ENCODE measurements at places on chromosomes 2 and 18.

GRCh38 chr2:241618829-241619228, 18.1 kb downstream of the THAP4 start:
- DNase-seq, result no peak

DNA sequence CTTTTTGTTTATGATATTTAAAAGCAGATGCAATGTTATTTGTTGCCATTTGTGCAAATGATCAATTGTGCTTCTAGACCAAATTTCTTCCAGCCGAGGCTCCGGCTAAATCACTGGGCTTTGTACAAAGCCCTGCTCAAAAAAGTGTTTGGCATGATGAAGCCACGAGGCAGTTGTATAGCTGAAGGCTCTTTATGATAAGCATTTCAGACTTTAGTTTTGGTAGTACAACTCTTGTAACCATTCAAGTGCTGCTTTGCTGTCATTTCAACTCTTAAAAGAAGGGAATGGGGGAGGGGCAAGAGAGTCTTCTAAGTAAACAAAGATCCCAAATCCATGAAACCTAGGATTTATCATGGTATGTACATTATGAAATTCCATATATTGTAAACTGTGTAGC, 3.3 kb upstream of the ZNF532 start:
- no peak for DNase-seq

DNA sequence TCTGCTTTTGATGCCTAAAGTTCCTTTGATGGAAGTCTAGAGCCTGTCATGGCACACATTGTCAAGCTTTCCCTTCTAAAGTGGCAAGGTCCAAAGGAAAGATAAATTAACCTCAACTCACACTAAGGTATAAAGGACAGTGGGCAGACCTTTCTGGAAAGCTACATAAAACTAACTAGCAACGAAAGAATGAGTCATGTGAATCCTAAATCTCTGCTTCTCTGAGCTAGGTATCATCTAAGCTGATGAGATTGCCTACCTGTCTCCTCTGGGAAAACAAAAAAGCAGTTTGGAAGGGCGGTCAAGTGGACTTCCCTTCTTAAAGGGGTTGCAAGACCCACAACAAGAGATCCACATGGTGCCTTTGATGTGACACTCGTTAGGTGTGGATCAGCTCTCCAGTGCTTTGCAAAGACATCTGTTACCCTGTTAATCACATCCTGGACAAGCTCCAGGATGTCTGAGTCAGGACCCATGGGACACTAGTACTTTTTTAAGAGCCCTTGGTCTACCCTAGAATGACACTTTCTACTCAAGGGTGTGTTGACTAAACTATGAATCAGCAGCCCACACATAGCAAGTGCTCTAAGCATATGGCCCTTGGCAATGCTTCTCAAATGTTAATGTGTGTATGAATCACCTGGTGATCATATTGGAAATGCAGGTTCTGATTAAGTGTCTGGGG, 173.5 kb downstream of the ALK start:
- DNase-seq, result peak; percentile 96

DNA sequence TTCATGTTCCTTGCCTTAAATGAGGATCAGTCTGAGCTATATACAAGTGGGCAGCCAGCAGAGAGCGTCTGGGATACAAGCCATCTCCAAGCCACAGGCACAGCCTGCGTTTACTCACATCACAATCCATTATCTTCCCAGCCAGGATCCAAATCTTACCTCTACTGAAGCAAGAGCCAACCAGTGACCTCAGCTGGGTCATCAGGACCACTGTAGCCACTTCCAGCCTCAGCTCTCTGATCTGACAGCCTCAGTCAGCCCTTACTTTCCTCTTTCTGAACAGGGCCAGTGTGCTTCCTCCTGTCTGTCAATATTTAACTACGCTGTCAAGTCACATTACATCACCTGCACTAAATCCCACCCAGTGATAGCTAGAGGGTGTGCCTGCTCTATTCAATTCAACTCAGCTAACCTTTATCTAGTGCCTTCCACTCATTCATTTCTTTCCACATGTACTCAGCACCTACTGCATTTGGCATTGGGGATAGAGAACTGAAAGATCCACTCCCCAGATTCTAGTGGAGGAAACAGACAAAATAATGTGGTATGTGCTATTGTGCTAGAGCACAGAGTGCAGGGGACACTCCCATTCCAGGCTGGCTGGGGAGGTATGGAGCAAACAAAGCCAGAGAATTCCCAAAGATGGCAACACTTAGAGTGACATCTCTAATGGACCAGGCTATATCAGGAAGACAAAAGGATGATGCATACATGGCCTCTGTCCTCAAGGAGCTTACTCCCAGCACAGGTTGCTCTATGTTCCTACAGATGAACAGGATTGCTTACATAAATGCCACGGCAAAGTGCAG, 146.5 kb downstream of the NCKAP5 start:
- no peak for DNase-seq

- peak; percentile 51 for DNase-seq
These were observed 124.2 kb upstream of the CCDC68 start for GRCh38 chr18:55083461-55083860.

GRCh38 chr2:126852361-126852760, 46.3 kb upstream of the TEX51 start:
- DNase-seq, result no peak

DNA sequence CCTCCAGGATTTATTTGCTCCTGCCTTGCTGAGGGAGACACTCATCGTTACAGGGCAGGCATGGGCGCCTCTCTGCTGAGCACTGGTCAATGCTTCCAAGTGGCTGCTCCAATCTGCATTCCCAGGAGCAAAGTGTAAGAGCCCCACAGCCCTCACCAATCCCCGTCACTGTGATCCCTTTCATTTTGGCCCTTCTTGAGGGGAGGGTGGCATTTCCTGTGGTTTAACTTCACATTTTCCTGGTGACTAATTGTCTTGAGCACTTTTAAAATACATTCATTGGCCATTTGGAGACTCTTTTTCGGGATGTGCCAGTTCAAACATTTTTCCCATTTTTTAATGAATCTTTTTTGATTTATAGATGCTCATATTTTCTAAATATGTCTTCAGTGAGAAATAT, 33.0 kb downstream of the TPO start:
- peak; percentile 12 for DNase-seq

GRCh38 chr2:101714118-101714517, 16.6 kb downstream of the MAP4K4 start:
- no peak for DNase-seq

GRCh38 chr2:219274361-219274921, 4.7 kb upstream of the DNAJB2 start:
- DNase-seq, result peak; percentile 86

DNA sequence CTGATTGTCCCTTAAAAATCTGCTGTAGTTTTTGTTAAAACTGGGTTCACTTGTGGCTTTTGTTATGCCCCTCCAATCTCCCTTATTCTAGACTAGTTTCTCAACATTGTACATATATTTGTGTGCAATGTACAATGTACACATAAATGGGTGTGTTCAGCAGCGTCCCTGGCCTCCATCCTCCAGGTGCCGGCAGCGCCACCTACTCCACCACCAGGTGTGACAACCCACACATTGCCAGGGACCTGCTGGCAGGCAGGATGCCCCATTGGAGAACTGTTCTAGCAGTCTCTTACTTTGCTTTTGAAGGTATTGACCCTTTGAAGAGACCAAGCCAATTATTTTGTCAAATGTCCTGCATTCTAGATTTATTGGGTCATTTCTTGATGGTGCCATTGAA, 75.4 kb downstream of the SH3RF3 start:
- DNase-seq, result no peak

GRCh38 chr18:62632788-62633455, 82.4 kb upstream of the PHLPP1 start:
- DNase-seq, result no peak

DNA sequence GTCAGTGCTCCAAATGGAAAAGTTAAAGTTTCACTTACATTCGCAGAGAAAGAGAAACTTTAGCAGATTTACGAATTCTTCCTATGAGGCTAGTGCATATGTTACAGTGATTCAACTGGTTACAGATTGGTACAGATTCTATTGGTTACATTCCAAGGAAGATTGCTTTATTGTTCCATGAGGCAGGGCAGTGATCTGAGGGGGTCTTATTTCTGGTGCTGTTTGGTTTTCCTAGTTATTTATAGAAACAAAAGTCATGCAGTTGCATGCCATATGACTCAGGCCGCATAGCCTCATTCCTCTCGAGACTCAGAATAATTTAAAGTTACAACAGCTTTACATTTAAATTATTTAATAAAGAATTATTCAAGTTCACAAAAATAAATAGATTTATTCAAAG, 385.4 kb upstream of the SYT4 start:
- DNase-seq, result peak; percentile 87

DNA sequence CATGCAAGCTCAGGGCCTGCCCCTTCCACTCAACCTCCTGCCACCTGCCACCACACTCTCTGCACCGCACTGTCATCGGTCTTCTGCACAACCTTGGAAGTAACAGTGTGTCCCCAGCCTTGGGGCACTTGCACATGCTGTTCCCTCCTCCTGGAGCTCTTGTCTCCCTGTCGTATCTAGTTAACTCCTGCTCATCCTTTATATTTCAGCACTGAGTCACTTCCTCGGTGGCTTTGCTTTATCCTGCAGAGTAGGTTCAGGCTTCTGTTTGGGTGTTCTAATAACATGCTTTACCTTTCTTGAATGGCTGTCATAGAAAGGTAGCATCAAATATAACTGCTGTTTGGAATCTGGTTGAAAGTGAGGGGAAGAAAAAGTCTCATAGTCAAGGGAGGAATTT, 25.3 kb downstream of the PAX8 start:
- DNase-seq, result no peak

GRCh38 chr18:9898792-9899549, 13.2 kb downstream of the TXNDC2 start:
- peak; percentile 81 for DNase-seq

DNA sequence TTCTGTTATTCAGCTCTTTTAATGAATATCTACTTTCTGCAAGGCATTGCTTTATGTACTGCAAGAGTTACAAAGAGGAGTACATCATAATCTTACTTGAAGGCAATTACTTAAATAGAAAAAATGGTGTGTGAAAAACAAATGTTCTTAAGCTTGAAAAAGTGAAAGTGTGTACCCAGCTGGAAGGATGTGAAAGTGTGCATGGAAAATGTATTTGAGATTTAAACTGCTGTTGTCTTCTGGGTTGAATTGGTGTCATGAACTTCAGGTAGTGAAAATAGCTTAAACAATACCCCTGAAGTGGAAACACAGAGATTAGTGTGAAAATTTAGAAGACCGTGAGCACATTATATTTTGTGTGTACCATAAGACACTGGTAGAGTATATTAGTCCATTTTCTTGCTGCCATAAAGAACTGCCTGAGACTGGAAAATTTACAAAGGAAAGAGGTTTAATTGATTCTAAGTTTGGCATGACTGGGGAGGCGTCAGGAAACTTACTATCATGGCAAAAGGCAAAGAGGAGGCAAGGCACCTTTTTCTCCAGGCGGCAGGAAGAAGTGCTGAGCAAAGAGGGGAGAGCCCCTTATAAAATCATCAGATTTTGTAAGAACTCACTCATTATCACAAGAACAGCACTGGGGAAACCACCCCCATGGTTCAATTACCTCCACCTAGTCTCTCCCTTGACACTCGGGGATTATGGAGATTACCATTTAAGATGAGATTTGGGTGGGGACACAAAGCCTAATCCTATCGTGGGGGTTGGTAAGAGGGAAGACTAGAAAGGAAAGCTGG, 38.8 kb downstream of the SCN2A start:
- DNase-seq, result no peak

- DNase-seq, result peak; percentile 89
These were observed 124.7 kb downstream of the HDAC4 start for GRCh38 chr2:239275847-239276831.

GRCh38 chr2:122525336-122525735, 769.9 kb downstream of the TSN start:
- no peak for DNase-seq

GRCh38 chr2:1688859-1689258, 55.5 kb downstream of the PXDN start:
- no peak for DNase-seq

All from EL (cell line).